ENCODE measurements at places on chromosomes 7 and 10.
A peak's percentile ranks its signal among the peaks of the same experiment; 100 is the strongest.

GRCh38 chr7:28126410-28127041, 54.1 kb downstream of the JAZF1 start:
- no peak for DNase-seq

- DNase-seq: no peak
Measured at GRCh38 chr7:101589052-101589451, 40.0 kb downstream of the MYL10 start.

DNA sequence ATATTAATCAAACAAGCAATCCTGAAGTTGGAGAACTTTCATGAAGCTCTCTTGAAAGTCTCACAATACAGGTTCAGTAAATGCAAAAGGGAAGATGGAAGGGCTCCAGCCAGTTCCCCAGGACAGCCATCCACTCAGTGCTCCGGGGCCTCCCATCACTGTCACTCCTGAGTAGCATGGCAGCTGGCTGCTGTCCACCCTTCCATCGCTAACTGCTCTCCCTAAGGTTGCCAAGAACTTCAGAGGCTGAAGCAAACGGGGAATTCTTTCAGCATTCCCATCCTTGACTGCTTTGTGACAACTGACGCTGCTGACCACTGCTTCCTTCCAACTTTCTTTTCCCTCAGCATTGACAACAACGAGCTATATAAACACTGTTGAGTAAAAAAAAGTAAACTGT, 69.1 kb downstream of the VPS41 start:
- DNase-seq: no peak

GRCh38 chr10:77310288-77310840, 327.2 kb downstream of the KCNMA1 start:
- DNase-seq: no peak

GRCh38 chr7:159147687-159148086, 3.0 kb upstream of the VIPR2 start:
- DNase-seq: no peak

- no peak for DNase-seq
Measured at GRCh38 chr10:131931981-131932380, 31.2 kb downstream of the PPP2R2D start.

DNA sequence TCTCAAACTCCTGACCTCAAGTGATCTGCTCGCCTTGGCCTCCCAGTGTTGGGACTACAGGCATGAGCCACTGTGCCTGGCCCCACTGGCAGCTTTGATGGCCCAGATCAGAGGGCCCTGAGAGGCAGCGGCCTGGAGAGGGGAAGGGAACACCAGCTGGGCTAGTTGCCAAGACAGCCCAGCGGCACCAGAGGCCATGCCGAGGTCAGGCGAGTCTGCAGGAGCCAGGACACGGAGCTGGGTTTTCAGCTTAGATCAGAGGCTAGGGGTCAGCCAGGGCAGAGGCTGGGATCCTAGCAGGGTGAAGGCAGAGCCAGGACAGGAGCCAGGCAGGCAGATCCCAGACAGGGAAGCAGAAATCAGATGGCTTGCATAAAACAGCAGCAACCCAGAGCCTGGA, 92.9 kb downstream of the MYL10 start:
- DNase-seq: no peak

GRCh38 chr7:100603726-100604027, 1.5 kb downstream of the PCOLCE start:
- no peak for DNase-seq

DNA sequence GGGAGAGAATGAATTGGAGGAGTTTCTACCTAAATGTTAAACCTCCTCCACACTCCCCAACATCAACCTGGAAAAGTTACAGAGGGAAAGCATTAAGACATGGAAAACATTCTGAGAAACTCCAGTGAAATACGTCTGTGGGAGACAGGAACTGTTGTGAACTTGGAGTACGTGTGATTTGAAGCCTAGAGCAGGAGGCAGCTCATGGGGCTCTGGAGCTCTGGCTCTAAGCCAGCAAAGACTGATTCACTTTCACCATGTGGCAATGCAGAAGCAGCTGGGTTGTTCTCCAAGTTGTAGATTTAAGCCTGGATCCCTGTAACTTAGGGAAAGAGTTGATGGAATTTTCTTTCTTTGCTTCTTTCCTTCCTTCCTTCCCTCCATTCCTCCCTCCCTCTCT, 503.2 kb downstream of the NRG3 start:
- DNase-seq: no peak

GRCh38 chr10:8221451-8221850, 167.0 kb downstream of the GATA3 start:
- no peak for DNase-seq

GRCh38 chr7:151900986-151901621, 24.2 kb upstream of the PRKAG2 start:
- DNase-seq: no peak

DNA sequence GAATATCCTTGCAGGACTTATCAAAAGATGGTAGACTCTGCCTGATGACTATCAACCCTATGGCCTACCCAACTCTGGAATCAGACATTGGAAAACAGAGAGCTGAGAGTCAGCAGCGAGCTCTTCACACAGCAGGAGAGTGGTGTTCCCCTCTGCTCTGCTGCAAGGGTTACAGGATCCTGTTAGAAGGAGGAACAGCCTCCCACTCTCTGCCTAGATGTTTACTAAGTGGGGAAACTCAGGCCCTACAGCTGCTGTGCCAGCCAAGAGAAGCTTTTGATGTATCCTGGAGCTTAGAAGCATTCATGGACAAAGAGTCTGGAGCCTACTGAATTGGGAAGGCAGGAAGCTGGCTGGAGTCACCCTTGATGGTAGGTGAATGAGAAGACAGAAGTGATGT, 104.6 kb downstream of the ABLIM1 start:
- no peak for DNase-seq

DNA sequence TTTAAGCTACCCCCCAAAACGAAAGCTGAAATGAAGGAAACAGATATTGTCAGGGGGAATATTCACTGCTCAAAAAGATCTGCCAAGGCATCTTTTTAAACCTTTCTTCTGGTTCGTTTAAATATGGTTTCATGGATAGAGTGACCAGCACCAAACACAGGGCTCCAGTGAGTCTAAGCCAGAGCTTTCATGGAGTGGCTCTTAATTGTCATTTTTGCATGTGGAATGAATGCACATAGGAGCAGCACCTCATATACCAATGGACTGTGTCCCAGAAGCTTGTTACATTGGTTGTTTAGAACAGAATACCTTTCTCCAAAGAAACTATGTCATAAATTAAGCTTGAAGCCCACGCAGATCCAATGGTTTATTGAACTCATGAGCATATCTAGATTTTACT, 17.3 kb downstream of the MKX start:
- DNase-seq: no peak

DNA sequence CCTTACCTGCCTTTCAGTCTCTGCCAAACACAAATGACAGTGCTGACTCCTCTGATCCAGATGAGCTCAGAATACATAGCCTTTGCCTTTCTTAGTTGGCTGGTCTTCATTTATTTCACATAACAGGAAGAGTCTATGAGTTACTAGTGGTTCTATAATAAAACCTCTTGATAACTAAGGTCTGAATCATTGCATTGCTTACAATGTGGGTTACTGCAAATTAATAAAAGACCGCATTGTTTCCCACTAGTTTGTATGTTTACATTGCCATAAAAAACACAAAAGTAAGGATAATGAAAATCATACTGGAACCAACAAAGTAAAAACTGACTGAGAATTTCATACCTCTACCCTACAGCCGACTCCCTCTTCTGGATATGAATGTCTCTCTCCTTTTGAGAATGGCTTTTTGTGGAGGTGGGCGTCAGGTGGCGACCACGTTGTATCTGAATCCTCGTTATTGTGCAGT, 62.0 kb upstream of the AKR1E2 start:
- DNase-seq: no peak

DNA sequence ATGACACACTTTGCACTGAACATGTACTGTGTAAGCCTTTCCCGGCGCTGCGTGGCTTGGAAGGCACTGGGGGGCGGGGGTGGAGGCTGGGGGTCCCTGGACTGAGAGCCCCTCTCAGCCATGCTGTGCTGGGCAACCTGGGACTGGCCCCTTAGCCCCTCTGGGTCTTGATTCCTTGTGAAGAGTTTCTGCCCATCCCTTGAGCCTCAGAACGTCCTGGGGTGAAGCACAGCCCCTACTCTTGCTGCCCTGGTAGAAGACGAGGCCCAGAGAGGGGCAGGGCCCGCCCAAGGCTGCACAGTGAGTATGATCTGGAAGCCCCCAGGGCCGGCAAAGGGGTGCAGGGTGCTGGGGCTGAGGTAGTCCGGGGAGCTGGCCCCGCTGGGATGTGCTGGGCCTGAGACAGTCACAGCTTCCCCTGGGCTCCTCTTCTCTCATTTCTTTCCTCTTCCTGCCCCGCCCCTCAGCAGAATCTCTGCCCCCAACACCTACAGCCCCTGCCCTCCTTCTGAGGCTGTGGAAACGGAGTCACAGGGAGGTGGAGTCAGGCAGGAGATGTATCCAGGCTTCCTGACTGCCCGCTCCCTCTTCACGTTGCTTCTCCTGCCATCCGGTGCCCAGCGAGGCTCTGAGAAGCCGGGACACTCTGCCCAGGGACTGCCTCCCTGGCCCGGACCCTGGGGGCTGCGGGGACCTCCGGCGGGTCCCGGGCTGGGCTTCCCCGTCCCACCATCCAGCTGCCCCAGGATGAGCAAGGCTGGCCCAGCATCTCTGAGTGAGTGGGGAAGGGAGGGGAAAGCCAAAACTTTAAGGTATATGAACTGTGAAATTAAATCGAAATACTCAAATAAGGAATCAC, 60.5 kb downstream of the UNCX start:
- no peak for DNase-seq

- no peak for DNase-seq
Measured at GRCh38 chr10:44245601-44245938, 139.3 kb downstream of the CXCL12 start.

DNA sequence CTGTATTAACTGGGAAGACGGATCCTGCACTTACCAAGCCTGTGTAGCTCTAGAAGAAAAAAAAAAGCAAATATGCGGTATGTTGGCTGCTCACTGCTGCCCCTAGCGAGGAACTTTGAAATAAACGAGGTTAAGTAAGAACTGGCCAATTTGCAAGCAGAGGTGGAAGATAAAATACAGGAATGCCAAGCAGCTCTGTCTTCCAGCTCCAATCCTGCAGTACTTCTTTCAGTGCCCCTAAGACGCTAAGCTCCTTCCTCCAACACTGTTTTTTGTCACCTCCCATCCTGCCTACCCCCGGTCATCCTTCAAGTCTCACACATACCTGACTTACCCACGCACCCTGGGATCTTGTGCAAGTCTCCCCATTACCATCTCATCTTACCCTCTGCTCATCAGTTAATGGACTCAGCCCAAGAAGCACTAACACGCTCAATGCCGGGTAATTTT, 809 bp downstream of the C10orf143 start:
- peak; percentile 87 for DNase-seq

GRCh38 chr7:155192961-155193640, 104.6 kb upstream of the INSIG1 start:
- DNase-seq: no peak

DNA sequence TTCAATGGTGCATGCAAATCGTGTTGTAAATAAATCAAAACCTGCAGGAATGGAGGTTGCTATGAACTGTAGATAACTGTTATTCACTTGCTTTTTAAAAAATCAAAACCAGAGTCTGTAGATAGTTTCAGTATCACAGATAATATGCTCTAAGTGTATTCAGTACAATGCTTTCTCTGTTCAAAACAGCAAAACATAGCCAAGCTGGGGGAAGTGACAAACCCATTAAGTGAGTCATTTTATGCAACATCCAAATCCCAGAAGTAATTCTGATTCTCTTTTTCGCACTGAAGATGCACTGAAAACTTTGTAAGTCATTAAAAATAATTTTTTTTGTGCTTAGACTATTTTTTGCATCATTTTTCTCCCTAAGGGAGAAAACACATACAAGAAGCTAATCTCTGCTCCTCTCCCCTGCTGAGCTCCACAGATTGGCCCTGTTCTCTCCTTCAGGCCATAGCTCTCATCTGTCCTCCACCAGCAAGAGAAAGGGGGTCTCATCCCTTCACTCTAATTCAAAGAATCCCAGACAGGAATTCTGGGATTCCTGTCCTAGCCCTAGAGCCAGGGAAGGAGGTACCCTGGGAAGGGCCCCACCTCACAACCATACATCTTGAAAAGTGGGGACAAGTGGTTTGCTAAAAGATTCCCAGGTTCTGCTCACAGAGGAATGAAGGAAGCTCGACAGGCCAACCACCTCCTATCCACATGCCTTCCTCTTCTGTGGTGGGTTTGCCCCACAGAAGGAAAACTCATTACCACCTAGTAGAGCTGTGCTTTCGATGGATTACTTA, 4.9 kb downstream of the PRTFDC1 start:
- DNase-seq: no peak

DNA sequence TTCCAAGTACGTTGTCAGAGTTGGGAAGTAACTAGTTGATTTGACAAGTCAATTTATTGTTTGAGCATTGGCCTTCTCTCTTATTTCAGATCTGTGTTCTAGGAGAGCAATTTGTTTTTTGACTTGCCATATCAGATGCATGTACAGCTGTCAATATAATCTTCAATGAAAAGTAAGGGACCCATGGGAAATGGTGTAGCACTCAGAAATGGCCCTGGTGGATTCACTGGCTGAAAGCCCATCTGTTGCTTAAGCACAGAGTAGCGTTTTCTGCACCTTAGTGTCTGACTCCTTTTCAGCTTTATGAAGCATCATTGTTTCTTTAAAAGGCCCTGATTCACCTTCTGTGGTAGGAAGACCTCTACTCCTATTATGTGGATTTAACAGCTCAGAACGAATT, 10.2 kb downstream of the GARS1 start:
- DNase-seq: no peak

DNA sequence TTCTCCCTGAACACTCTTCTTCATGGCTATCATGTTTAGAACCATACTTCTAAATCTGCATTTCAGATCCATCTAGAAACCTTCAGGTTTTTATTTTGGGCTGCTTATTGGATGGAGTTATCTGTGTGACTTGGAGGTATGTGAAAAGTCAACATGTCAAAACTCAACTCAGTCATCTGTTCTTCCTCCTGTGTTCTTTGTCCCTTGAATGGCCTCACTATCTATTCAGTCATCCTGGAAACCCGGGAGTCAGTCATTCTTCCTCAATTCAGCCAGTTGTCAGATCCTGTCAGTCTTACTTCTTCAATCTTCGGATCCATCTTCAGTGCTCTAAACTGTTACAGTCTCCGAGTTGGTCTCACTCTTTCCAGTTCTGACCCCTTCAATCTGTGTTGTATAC, 52.2 kb downstream of the VKORC1L1 start:
- no peak for DNase-seq

GRCh38 chr7:20431146-20431545, 100.4 kb downstream of the ITGB8 start:
- no peak for DNase-seq

- DNase-seq: peak; percentile 63
Measured at GRCh38 chr7:50679218-50680007, 103.3 kb downstream of the GRB10 start.

- DNase-seq: no peak
Measured at GRCh38 chr10:44024356-44025116, 360.4 kb downstream of the CXCL12 start.
